CD4-positive, alpha-beta T cell treated with Interleukin-10 for 1 hour (primary cell): ENCODE measurements at places on chromosomes 11 and 22.

- no peak for DNase-seq
These were observed 20.2 kb downstream of the LIF start for GRCh38 chr22:30226192-30226832.

DNA sequence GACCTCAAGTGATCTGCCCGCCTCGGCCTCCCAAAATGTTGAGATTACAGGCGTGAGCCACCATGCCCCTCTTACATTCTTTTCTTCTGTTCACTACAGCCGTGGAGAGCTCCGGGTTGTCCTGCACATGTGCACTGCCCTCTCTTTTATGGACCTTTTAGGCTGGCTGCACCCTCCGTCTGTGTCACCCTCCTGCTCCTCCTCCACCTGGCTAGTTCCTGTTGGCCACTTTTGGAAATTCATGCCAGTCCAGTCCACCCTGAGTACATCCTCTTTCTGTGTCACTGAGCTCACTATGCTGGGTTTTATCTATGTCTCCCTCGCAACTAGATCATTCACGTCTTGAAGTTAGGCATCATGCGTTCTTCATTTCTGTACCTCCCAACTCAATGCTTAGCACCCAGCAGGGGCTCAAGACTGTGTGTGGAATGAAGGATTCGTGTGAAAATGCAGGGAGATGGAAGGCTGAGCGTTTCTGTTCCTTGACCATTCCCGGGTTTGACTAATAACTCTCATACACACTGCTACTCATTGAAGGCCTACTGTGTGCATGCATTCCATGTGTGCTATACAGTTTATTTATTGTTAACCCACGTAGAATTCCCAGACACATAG is 60.6 kb downstream of the PTPRJ start:
- no peak for DNase-seq

GRCh38 chr22:48097723-48098122 is 1335.3 kb downstream of the TBC1D22A start:
- DNase-seq = no peak

DNA sequence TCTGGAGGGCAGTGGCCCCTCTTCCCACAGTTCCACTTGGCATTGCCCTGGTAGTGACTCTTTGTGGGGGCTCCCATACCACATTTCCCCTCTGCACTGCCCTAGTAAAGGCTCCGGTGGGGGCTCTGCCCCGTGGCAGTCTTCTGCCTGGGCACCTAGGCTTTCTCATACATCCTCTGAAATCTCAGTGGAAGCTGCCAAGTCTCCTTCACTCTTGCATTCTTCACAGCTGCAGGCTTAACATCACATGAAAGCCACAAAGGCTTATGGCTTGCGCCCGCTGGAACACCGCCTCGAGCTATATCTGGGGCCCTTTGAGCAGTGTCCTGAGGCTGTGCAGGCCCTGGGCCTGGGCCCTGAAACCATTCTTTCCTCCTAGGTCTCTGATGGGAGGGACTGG is 25.3 kb downstream of the PLEKHB1 start:
- no peak for DNase-seq

DNA sequence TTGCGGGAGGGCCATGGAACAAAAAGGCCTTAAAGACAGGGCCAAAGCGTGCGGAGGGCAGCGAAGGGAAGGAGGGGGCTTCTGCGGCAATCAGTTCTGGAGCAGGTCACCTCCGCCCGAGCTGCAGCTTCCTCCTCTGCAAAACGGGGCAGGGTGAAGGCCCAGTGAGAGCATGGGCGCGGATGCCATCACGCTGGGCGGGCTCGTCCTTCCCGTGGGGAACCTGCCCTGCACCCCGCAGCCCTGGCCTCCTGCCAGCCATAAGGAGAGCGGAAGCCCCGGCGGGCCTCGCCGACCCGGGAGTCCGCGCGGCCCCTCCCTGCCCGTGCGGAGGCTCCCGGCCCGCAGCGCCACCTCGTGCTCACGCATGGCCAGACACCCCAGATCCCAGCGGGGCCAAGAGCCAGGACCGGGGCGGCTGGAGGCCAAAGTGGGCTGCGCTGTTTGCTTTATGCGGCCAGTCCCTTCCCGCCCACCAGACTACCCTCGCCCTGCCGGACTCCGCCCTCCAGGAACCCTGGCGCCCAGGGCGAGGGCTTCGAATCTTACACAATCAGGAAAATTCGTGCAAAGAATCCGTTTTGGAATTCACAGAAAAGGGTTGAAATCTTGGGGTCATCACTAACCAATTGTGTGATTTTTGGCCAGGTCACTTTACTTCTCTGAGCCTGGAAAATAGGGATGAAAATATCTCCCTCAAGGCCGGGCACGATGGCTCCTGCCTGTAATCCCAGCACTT is 16.1 kb downstream of the TSKU start:
- DNase-seq = peak; percentile 75

DNA sequence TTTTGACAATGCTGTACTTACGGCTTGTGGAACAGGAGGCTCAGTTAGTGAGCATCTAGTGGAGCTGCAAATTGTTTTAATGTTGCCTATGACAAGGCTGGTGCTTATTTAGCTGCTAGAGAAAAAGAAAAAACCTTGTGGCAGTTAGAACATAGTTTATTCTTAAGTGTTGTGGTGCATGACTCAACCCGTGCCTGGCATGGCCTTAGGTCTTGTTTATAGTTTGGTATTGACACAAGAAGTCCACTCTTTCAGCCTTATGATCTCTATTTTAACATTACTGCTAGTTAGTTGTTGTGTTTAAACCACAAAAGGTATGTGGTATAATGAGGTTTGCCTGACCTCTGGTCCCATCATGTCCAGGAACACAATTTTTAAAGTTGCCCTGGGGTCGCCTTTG is 744.6 kb downstream of the FAM181B start:
- no peak for DNase-seq

GRCh38 chr22:44493206-44493605 is 4.8 kb downstream of the RTL6 start:
- DNase-seq = peak; percentile 52

- no peak for DNase-seq
These were observed 21.5 kb upstream of the POU2AF1 start for GRCh38 chr11:111400595-111400994.

DNA sequence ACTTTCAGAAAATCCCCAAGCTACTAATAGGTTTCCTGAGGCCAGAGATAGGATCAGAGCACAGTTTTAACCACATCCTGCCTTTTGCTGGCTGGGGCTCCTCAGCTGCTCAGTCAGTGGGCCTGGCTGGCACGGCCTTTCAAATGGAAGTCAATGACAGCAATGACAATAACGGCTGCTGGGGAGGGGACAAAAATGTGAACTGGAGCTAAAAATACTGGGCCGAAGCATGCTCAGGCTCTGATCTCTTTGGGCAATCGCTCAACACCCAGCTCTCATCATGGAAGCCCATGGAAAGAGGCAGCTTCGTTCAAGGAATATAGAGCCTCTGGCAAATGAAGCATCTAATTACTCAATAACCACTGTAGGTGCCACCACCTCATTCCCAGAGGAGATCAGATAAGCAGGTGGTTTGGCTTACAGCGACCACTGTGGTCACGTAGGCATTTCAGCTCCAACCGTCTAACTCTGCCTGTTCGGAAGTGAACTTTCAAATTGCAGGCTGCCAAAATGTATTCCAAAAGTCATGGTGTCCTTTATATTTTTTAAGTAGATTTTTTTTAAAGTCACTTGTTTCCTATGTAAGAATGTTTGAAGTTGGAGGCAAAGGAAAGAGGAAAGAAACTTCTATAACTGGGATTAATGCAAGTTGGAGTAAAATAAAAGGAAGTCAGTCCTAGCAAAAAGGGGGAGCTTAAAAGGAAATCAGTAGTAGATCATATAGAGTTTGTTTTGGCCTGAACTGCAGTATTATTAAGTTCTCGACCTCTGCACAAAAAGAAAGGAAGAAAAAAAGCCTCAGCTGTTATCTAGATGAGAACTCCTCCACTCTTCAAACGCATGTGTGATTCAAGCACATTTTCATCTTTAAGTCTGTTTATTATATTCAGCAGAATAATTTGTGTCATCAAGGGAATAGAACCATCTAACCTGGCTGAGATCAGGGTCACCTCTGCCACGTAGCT is 14.1 kb downstream of the WT1 start:
- DNase-seq = peak; percentile 52

- DNase-seq = peak; percentile 21
These were observed 929 bp downstream of the PRDM10 start for GRCh38 chr11:130001461-130002351.
